ENCODE measurements at places on chromosomes 1 and 21. TPM values are rescaled to one million over a fixed set of nuclear protein-coding genes. Genes with fewer than 3 reads are reported as not detected.

Gene CFHR1
- total RNA-seq, result 0.21 TPM

Gene HES5
- 0.91 TPM for total RNA-seq

Gene HOOK1
- 7.6 TPM for total RNA-seq

Gene RSPH1
- not detected for total RNA-seq

Gene ZC3H12A
- total RNA-seq, result 6.4 TPM

Gene HCRTR1
- 0.42 TPM for total RNA-seq

Gene C8A
- total RNA-seq, result not detected

Gene PCSK9
- not detected for total RNA-seq

Gene ADAM30
- not detected for total RNA-seq

Gene HMGCS2
- total RNA-seq, result 20.2 TPM

Gene C1orf56
- total RNA-seq, result 6.5 TPM

Gene ROR1
- total RNA-seq, result 5.7 TPM

Gene SIPA1L2
- total RNA-seq, result 57.1 TPM

Gene TMCO1
- total RNA-seq, result 63.5 TPM

Gene TEX38
- 0.35 TPM for total RNA-seq

Gene NUP210L
- total RNA-seq, result 0.74 TPM

Gene HAO2
- not detected for total RNA-seq

Gene CCDC27
- not detected for total RNA-seq

Gene TRIM17
- 0.42 TPM for total RNA-seq

All from left cardiac atrium (tissue), 4 donors.